ENCODE measurements at places on chromosomes 6 and 20. TPM values are rescaled to one million over a fixed set of nuclear protein-coding genes. Genes with fewer than 3 reads are reported as not detected.

- DNase-seq, result no peak
These were observed 12.2 kb upstream of the NCOA3 start for GRCh38 chr20:47489448-47489872.

- DNase-seq, result no peak
These were observed 29.0 kb downstream of the MYLIP start for GRCh38 chr6:16157909-16158308.

KCNK17 gene
- 0.38 TPM for total RNA-seq

DNA sequence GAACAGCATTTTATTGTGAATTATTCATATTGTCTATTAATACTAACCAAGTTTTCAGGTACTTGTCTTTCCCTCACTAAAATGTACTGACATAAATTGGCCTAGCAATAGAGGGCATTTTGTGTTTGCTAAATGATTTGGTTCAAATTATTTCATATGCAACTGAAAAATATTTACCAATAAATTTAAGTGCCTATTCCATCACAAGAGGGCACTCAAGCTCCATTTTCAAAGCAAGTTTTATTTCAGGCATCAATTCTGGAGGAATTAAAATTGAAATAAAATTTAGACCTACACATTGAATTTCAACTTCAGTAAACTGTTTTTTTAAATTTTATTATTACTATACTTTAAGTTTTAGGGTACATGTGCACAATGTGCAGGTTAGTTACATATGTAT, 114.3 kb upstream of the SYNCRIP start:
- DNase-seq, result no peak

All from cardiac septum (tissue), 1 donor.